CD4-positive, alpha-beta T cell treated with Interleukin-10 for 1 hour (primary cell): ENCODE measurements at places on chromosomes 2 and 18.

DNA sequence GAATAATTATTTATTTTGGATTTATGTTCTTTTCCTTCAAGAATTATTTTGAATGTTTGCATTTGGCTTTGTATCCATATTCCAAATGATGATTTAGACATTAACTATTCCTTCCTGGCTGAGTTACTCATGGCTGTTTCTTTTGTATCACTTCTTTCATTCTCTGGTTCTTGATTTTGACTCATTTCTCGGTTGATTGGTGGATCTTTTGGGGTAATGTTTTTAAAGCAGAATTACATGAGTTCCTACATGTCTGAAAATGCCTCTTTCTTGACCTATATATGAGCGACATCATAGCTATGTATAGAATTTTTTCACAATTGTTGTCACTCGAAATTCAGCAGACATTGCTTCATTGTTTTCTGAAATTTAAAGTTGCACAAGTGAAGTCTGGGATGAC, 39.5 kb downstream of the CYP26B1 start:
- DNase-seq, result no peak

GRCh38 chr18:11909591-11910026, 1.5 kb upstream of the MPPE1 start:
- DNase-seq, result peak; percentile 2

- no peak for DNase-seq
Measured at GRCh38 chr2:39368376-39368775, 68.7 kb downstream of the MAP4K3 start.

GRCh38 chr18:60146220-60146960, 226.2 kb downstream of the MC4R start:
- DNase-seq, result no peak

GRCh38 chr2:112257575-112257974, 2.7 kb upstream of the ZC3H8 start:
- DNase-seq, result no peak

GRCh38 chr2:120745420-120746111, 9.9 kb downstream of the GLI2 start:
- no peak for DNase-seq

DNA sequence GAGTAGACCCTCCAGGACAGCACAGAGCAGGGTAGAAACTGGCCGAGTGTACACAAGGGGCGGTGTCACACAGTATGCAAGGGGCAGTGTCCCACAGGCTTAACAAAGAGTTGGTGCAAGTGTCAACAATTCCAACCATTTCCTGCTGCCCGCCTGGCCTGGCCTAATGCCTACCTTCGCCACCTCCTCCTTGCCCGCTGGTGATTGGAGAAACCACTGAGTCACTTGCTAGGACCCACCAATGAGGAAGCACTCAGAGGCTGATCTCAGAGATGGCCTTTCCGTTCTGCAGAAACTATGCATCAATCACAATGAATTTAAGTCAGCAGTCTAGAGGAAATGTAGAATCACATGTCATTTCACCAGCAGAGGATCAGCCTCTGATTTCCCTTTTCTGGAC, 263.3 kb upstream of the PKDCC start:
- no peak for DNase-seq

DNA sequence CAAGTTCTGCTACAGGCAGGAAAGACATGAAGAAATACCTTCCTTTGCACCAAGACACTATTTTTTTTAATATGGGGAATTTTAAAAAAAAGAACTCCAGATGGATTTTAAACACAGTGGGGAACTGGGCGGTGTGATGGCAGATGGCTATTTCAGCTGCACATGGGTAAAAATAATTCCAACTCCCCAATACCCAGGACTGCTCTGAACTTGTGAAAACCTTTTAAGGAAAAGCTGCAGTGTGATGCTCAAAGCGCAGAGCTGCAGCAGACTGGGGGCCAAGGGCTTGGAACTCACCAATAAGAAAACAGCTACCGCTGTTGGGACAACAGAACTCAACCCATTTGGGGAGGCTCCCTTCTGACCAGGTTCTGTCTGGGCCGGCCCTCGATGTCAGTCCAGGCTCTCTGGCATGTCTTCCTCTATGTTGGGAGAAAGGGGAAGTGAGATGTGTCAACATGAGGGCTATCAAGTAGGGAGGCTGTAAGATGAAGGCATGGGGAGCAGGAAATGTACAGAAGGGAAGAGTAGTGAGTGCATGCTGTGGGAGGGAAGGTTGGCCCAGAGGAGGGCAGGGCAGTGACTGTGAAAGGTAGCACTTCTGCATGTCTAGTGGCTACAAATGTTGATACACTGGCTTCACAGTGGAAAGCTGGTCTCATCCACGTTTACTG, 64.0 kb upstream of the SLC14A2 start:
- DNase-seq, result no peak

GRCh38 chr2:145692971-145693478, 1173.1 kb upstream of the ZEB2 start:
- DNase-seq, result peak; percentile 40

GRCh38 chr2:98029718-98030222, 34.0 kb upstream of the TMEM131 start:
- no peak for DNase-seq

DNA sequence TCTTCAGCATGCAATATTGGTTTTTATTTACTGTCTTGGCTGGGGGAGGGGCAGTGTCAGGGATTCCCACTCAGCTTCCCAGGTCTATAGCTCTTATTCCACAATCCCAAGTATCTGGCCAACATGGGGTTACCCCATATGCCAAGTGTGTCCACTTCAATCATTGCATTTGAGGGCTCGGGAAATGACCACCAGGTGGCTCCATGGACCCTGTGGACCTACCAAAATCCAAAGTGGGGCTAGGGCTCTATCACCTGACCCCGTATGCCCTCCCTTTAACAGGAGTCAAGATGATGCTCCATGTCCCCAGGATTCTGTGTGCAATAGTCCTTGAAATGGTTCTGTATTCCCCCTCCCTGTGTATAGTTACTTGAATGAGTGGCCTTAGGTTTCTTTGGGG, 12.1 kb upstream of the TRAF3IP1 start:
- DNase-seq, result no peak

- DNase-seq, result no peak
Measured at GRCh38 chr2:97763176-97763845, 49.9 kb downstream of the ZAP70 start.

- DNase-seq, result peak; percentile 4
Measured at GRCh38 chr2:84424152-84424551, 34.9 kb downstream of the SUCLG1 start.

DNA sequence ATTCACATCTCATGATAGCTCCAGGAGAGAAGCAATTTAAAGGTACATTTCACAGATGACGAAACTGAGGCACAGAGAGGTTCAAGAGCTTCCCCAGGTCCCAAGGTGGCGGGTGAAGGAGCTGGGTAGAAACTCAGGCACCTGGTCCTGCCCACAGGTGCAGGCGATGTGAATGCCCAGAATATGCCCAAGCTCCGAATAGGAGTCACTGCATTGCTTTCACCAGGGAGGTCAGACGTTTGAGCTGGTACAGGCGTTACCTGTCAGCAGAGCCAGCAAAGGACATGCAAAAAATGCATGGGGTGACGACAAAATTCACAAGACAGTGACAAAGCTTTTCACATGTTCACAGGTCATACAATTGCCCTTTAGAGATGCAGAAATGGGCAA, 247.9 kb downstream of the HDAC4 start:
- no peak for DNase-seq

DNA sequence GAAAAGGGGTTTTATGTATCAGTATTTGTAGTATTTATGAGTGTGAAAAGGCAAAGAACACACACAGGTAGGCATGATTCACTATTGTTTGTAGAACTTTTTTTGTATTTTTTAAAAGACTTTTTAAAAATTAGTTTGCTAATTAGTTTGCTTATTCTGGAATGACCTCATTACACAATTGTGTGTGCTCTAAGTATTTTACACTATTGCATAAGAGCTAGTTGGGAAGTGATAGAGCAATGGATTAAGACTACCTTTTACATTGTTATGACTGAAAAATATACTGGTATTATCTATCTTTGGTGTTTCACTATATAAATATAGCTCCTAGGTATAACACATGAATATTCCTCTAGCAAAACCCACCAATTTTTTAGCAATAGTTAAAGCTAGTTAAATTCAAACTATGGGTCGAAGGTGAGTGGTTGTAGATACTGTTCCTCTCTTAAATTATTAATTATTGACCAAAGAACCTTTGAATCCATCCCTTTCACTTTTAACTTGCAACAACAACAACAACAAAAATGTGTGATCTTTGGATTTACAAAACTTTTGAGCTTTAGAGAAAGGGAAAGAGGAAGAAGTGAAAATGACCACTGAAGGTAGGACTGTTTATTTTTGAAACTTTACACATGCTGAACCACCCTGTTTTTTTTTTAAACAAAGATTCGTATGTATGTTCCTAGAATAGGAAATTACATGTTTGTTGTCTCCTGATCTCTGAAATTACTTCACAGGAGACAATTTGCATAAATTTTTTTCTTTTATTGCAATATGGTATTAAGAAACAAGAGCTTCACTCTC, 18.7 kb downstream of the ITPRID2 start:
- DNase-seq, result no peak

- DNase-seq, result peak; percentile 18
Measured at GRCh38 chr2:85754313-85755095, 713 bp downstream of the ATOH8 start.

DNA sequence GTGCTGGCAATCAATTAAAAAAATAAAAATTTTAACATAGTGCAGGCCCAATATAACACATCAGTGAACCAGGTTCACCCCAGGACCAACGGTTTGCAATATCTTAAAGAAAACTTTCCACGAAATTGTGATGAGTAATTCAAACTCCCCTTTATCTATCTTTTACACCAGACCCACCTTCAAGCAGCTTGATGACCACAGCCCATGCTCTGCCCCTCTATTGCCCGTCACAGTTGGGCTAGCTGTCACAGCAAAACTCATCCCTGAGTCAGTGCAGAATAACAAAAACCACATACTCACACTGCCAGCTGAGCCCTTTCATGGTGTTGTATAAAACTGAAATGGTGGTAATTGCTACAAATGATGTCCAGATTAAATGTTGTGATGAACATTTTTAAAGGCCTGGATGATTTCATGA, 112.5 kb upstream of the CREB1 start:
- no peak for DNase-seq

DNA sequence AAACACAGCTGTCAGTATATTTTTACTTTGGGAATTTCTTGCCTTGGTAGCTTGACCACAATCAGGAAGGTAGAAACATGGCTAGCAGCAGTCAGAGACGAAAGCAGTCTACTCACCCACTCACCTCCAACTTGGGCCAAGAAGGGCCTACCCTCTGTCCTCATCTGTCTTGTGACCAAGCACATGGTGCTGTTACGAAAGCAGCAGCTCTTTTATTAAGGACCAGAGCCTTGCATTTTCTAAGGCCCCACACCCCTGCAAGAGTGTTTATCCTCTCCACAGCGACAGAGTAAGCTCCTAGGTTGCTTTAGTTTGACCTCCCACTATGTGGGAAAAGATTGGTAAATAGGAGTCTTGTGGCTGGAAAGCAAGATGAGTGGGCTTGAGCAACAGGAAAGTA, 31.3 kb upstream of the MSTN start:
- DNase-seq, result no peak

DNA sequence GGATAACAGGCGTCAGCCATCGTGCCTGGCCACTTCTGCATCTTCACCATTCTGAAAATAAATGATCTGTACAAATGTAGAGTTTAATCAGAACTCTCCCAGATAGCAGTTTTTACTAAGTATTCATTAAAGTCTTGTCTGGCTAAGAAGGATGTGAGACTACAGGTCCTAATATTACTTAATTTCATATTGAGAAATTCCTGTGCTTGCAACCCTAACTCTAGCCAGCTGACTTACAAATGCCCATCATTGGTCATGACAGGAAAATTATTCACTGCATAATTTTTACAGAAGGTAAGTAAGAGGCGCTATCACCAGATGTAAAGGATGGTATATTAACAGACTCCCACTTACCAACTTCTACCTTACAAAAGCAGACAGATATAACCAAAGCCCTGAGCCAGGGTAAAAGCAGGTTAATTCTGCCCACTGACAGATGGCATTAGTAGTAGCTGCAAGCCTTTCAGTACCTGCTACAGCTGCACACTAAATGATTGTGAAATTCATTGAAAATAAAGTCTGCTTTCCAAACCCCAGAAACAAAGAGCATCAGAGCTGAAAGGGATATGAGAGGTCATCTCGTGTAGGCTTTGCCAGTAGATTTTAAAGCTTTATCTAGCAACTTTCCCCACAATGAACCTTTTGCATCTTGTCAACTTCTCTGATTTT, 271.3 kb upstream of the STON1 start:
- no peak for DNase-seq

DNA sequence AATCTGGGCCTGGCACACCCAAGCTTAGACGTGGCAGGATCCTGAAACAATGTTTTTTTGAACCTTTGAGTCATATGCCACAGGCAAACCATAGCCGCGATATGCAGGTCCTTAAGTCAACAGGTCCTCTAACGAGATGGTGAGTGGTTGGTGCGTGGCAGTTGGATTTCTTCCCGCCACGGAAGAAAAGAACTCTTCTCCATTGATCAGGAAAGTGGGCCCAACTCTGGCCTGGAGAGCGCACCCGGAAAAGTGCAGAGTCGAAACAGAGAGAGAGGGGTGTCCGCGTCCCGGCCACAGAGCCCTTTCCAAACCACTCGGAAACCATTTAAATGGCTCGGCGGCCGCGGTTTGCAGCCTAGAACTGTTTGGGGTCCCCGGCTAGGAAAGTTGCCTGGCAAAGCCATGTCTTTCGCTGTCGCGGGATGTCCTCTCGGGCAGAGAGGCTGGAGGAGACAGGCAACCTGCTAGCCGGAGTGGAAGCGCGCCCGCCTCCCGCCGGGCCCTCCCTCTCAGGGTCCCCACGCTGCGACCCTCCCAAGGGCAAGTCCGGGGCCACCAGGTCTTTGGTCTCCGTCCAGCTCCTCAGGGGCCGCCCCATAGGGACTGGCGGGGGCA, 777 bp downstream of the GALNT3 start:
- no peak for DNase-seq

- DNase-seq, result peak; percentile 46
Measured at GRCh38 chr2:62774555-62775366, 69.2 kb downstream of the EHBP1 start.

- DNase-seq, result no peak
Measured at GRCh38 chr2:26540961-26541360, 63.0 kb upstream of the OTOF start.

- DNase-seq, result no peak
Measured at GRCh38 chr2:217438821-217439220, 564.0 kb downstream of the TNS1 start.

- DNase-seq, result no peak
Measured at GRCh38 chr18:78487649-78488048, 492.0 kb upstream of the SALL3 start.

GRCh38 chr18:34131006-34131405, 93.7 kb downstream of the NOL4 start:
- DNase-seq, result no peak

GRCh38 chr18:56662502-56662901, 11.3 kb downstream of the WDR7 start:
- no peak for DNase-seq

- DNase-seq, result no peak
Measured at GRCh38 chr2:29108225-29108624, 7.0 kb upstream of the CLIP4 start.

GRCh38 chr2:239146741-239147181, 254.1 kb downstream of the HDAC4 start:
- no peak for DNase-seq
